ENCODE measurements at places on chromosomes 5 and 9.

DNA sequence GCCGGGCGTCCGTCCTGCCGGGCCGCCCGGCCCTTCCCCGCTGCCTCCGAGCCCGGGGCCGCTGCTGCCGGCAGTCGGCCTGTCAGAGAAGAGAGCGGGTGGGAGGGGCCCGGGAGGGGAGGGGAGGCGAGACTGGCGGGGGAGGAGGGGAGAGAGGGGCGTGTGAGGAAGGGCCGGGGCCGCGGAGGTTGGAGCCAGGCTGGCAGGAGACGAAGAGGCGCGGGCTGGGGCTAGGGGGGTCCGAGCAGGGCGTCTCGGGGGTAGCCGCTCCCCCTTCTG is 570 bp downstream of the CREBRF start:
- DNase-seq, result no peak

DNA sequence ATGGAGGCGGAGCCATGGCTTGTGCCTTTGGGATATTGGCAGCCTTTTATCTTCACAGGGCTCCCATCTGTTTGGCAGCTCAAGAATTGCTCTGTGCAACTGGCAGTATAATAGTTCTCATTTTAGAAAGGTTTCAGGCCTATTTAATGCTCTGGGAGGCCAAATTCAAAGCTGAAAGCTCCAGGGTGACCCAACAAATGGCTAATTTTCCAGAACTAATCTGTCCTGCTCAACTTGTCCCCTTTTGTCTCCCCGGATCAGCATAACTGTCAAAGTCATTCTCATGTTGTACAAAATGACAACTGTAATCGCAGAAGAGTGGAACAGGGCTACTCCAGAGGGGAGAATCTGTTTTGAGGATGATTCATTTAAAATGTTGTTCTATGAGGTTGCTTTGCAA is 52.6 kb upstream of the CXCL14 start:
- no peak for DNase-seq

DNA sequence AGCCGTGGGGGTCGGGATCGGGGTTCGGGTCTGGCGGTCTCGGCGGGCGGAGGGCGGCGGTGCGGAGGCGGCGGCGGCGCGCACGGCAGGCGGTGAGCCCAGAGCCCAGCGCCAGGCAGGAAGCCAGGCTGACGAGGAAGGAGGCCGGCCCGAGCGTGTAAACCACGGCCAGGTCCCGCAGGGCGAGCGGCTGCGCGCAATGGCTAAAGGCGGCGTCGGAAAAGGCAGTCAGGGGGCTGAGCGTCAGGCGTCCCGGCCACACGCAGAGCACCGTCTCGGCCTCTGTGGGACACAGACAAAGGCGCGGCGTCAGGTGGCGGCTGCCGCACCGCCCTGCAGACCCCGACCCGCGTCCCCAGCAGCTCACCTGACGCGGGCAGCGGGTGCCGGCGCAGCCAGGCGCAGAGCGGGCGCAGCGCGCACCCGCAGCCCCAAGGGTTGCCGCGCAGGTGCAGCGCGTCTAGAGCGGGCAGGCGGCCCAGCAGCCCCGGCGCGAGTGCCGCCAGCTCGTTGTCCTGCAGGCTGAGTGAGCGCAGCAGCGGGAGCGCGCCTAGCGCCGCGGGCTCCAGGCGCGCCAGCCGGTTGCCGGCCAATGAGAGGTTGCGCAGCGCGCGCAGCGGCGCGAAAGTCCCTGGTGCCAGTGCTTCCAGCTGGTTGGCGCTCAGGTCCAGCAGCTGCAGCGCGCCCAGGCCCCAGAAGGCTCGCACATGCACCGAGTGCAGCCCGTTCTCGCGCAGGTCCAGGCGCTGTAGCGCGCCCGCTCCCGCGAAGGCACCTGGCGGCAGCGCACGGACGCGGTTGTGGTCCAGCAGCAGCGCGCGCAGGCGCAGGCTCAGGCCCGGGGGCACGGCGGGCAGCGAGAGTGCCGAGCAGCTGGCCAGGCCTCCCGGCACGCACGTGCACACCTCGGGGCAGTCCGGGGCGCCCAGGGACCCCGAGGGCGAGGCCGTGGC is 671 bp downstream of the LRRC26 start:
- no peak for DNase-seq

DNA sequence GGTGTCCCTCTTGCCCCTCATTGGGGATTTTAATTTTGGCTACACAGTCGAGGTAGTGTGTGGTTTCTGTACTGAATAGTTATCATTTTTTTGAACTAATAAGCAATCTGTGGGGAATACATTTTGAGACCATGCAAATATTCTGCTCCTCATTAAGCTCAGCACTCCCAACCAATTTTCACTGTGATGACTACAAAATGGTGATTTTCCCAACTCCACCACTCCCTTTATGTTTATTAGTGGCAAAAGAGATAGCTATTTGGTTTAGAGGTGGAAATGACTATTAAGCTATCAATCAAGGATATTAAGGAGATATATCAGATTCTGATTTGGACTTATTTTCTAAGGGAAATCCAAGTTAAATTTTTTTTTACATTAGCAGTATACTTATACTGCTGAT is 62.9 kb downstream of the FOCAD start:
- DNase-seq, result no peak

DNA sequence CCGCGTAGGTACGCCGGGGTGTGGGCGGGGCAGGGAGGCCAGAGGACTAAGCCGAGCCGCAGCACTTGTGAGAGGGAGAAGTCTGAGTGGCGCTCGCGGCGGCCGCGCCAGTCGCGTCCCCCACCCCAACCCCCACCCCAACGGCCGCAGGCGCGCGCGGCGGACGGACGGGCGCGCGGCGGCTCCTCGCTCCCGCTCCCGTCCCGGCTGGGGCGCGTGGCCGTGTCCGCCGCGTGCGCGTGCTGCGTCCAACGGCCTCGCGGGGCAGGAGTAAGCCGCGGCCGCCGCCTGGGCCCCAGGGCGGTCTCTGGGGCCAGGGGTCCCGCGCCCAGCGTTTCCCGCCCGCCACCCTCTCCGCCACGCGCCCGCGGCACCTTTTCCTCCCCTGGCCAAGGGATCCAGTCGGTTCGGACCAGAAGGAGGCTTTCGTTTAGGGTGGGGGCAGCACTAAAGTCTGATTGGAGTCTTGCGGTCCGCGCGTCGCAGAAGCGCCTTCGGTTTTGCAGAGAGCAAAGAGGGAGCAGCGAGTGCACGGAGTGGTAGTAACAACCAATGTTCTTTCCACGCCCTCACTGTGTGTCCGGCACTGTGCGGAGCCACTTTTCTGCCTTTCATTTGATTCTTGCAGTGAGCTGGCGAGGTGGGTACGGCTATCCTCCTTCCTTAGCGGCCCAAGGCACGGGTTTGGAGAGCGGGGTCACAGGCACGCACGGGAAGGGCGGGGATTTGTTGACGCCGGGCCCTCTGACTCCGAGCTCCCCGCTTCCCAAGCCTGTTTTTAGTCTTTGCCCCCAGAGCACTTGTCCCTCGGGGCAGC is 483 bp downstream of the G3BP1 start:
- DNase-seq, result no peak

DNA sequence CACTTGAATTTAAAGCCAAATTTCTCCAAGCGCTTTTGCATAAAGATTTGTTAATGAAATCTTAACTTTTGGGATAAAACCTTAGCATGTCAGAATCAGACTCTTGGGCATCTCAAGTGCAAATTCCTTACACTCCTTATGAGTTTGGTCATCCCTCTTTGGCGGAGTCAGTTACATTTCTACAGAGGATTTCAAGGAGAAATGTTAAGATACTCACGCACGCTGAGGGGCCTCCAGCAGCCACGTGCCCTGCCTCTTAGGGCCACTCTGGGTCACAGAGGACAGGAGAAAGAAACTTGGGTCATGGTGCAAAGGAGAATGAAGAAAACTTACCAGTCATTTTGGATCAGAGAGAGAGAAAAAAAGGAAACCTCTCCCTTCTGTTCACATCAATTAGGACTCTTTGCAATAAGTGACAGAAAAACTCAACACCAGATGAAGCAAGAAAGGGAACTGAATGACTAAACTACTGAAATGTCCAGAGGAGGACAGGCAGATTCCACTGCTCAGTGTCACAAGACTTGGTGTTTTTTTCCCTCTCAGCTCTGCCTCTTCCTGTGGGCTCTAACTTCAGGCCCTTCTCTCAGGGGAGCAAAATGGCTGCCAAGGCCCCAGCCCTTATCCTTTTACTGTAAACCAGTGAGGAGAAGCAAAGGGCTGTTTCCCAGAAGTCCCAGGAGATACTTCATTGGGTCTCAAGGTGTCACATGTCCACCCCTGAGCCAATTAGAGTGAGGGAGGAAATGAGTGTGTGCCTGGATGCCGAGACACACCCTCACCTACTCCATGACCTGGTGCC is 63.3 kb upstream of the NFIL3 start:
- no peak for DNase-seq

DNA sequence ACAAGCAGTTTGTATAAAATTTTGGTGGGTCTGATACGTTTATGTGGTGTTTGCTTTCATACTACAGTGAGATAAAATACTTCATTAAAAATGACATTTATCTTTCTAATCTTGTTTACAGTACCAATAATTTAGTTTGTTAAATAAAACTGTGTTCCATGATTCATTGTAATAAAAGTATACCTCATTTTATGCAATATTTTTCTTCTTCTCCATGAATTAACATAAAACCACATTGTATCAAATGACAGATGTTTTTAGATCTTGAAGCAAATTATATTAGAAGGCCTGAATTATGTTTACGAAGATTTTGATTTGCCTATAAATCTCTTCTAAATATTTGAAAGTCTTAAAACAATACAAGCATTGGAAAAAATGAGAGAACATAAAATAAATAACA is 1443.0 kb upstream of the CDH6 start:
- DNase-seq, result no peak

GRCh38 chr9:126327714-126328185 is 1.1 kb downstream of the MVB12B start:
- DNase-seq, result no peak

DNA sequence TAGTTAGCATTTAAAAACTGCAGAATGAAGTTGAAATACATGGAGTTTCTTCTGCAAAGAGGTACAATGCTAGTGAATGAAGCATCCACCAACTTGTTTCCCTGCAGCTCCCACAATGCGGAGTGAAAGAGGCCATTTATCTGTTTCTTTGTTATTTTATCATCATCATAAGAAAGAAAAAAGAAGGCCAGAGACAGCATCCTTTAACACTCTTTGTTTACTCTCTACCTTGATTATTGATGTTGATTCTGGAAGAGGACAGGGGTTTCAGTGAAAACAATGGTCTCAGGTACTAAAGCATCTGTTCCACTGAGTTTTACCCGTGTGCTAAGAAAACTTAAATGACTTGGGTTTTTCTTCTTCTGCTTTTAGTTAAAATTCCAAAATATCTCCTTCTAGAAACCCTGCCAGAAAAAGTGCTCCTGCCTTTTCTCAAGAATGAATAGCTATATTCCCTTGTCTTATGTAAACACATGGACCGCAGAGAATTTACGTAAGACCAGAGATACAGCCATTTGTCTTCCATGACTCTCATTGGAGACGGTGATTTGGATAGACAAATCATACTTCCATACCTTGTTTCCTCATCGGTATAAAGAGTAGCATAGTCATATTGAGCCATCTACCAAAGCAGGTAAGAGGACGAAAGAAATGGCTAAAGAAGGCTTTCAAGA is 81.1 kb downstream of the EFNA5 start:
- DNase-seq, result no peak
